ENCODE measurements at places on chromosomes 3 and 15.

DNA sequence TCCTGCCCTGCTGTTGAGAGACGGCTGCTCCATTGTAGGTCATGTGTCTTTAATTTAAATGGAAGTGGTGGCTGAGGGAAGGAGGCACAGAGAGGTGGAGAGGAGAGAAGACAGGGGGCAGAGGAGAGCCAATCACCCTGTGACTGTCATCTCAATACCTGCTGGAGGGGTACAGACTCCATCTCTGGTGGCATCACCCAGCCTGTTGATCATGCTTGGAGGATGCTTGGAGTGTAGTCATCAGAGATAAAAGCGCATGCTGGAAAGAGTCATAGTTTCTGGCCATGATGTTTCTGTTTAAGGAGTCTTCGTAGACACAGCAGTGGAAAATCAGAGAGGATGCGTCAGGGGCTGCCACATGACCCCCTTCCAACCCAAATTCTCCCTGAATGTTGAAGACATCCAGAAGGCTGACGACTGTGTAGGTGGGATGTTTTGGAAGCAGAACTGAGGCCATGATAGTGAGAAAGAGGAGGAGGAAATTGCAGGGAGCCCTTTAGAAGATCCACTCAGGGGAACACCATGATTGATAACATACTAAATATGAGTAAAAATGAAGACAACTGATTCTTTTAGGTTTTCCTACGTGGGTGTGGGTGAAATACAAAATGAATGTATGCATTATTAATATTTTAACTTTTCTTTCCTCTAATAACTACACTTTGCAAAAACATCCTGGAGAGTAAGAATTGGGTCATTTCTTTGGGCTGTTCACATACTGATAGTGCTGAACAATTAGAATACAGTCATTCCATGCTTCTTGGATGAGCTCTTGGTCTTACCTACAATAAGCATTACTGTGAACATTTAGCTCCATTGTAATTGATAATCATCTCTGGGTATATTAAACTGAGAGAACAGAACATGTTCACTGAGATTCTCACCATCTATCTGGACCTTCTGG is 210.6 kb upstream of the ATP10A start:
- no peak for DNase-seq

DNA sequence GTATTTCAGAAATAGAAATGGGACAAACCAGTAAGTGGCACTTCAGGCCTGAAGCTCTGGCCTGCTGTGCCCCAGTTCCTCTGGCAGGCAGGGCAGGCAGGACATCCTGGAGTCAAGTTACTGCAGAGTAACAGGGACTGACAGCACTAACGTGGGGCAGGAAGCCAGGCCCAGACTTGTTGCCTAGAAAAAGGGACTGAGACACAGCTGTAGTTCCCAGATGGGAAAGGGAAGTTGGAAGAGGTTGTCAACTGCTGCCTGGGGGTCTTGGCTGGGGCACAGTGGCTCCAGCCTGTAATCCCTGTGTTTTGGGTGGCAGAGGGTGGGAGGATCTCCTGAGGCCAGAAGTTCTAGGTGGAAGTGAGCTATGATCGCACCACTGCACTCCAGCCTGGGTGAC is 171.9 kb downstream of the FMN1 start:
- DNase-seq = no peak

DNA sequence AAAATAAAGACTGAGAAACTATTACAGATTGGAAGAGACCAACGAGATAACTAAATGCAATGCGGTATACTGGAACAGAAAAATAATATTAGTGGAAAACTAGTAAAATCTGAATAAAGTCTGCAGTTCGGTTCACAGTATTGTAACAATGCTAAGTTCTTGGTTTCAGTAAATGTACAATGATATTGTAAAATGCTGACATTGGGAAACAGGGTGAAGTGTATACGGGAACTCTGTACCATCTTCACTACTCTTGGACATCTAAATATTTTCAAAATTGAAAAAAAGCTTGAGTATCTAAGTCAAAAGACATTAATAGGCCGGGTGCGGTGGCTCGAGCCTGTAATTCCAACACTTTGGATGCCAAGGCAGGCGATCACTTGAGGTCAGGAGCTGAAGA is 120.9 kb upstream of the KCNMB2 start:
- no peak for DNase-seq

DNA sequence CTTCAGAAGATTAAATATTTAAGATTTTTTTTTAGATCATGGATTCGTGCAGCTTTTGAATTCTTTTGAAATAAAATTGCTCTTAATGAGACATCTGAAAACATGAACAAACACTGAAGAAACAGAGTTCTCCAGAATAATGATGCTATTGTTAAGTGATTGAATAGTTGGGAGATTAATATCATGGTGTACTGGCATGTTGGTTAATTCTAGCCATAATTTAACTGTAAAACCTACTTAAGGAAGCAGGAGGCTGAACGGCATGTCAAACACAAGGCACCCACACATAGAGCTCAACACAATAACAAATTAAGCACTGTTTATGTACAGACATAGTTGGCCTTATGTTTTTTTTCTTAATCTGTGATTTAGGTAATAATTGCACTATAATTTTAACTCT is 185.6 kb downstream of the RBMS3 start:
- DNase-seq = peak; percentile 22
